ENCODE measurements at places on chromosomes 11 and 22. TPM values are rescaled to one million over a fixed set of nuclear protein-coding genes. Genes with fewer than 3 reads are reported as not detected.

The GPHA2 gene
- not detected for total RNA-seq

The MUC6 gene
- not detected for total RNA-seq

The PSMA1 gene
- 138 TPM for total RNA-seq

The PANX1 gene
- 12.9 TPM for total RNA-seq

The PLEKHA7 gene
- total RNA-seq, result 1.2 TPM

The CASP5 gene
- total RNA-seq, result 0.90 TPM

The SYNGR1 gene
- 57.0 TPM for total RNA-seq

GRCh38 chr11:117092951-117093590, 5.2 kb downstream of the SIK3 start:
- no peaks in the 10 kb centered on the region for H3K36me3 ChIP-seq
- no peak overlapping the region for H3K27ac ChIP-seq
- peaks cover 14% of the 10 kb centered on the region for H3K4me1 ChIP-seq
- DNase-seq, result no peak
- H3K4me3 ChIP-seq, result no peak overlapping the region

DNA sequence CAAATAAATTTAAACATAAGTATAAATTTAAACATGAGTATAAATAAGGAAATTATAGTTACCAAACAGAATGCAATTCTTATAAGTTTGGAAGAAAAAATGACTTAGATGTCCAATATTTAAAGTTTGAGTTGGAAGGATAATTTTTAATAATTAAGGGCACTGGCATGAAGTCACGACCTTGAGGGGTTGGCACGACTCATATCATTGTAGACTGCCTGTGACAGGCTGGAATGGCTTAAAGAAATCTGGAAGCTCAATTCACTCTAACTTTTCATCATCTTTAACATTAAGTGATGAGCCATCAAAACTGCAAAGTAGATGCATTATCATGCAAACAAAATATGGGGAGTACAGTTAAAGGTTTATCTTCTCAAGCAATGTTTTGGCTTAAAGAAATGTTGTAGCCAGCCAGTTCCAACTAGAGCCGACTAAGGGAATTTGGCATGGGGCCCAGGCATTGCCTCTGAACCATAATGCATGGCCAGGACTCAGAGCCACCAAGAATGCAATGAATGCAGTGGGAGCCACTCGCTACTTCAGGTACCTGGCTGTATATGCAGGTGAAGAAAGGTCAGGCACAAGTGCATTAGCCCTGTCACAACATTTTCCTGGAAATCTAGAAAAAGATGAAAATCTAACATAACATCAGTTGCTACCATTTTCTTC, 33.4 kb downstream of the PGR start:
- H3K27me3 ChIP-seq, result no peaks in the 10 kb centered on the region
- no peaks in the 10 kb centered on the region for H3K36me3 ChIP-seq
- no peak overlapping the region for H3K4me3 ChIP-seq

DNA sequence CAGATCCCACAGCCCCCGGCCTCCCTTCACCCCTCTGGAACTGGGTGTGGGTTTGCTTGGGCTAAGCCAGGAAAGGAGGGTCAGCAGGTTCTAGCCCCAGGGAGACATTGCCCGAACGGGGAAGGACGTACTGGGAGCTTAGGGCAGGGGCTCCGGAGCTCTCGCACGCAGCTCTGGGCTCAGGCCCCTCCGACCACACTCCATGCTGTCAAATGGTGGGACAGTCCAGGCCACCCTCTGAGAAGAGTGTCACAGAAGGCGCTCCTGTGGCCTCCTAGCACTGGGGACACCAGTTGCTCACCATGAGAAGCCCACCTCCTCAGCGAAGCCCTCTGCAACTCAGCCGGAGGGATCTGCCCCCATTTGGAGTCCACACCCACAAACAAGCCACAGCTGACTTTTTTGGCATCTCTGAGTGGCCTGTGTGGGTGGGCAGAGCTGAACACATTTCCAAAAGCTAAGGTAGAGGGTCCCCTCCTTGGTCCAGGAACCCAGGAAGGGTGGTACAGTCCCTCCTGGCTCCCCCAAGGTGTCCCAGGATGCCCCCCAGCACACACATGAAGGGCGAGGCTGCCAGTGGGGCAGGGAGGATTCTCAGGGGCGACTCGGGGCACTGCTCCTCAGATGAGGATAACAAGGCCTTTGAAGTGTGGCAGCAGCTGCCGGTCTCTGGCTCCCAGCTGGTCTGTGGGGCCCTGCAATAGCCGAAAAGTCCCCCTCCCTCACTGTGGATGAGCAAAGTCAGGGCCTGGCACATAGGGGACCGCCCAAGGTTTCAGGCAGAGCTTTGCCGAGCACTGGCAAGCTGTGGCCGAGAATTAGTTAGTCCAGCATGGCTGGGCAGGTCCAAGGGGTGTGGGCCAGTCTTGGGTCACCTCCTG, 13.0 kb upstream of the TEF start:
- H3K36me3 ChIP-seq, result no peaks in the 10 kb centered on the region
- H3K27ac ChIP-seq, result no peak overlapping the region
- no peaks in the 10 kb centered on the region for H3K27me3 ChIP-seq
- H3K4me3 ChIP-seq, result no peak overlapping the region

DNA sequence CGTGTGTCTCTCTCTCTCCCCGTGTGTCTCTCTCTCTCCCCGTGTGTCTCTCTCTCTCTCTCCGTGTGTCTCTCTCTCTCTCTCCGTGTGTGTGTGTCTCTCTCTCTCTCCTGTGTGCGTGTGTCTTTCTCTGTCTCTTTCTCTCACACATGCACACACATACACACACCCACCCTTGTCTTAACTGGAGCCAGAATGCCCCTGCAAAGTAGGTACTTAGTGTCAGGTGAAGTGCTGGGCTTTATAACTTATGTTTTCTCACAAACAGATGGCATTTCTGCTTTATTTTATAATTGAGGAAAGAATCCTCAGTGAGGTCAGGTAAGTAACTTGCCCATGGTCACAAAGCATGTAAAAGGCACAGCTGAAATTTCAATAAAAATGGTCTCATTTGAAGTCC, 106.0 kb downstream of the CSNK2A3 start:
- DNase-seq, result no peak
- no peaks in the 10 kb centered on the region for H3K27me3 ChIP-seq
- no peak overlapping the region for H3K4me3 ChIP-seq
- no peaks in the 10 kb centered on the region for H3K36me3 ChIP-seq
- H3K27ac ChIP-seq, result no peak overlapping the region

- H3K27ac ChIP-seq, result no peak overlapping the region
- H3K4me1 ChIP-seq, result peaks cover 9% of the 10 kb centered on the region
- H3K36me3 ChIP-seq, result no peaks in the 10 kb centered on the region
- H3K4me3 ChIP-seq, result no peak overlapping the region
- no peaks in the 10 kb centered on the region for H3K27me3 ChIP-seq
Observed at GRCh38 chr22:29860006-29860766, 22.1 kb upstream of the ASCC2 start.

GRCh38 chr11:130872102-130872501, 44.2 kb downstream of the SNX19 start:
- peak; percentile 33 for DNase-seq
- peaks cover 19% of the 10 kb centered on the region for H3K4me1 ChIP-seq
- H3K27me3 ChIP-seq, result no peaks in the 10 kb centered on the region
- H3K36me3 ChIP-seq, result peaks cover 28% of the 10 kb centered on the region
- H3K4me3 ChIP-seq, result no peak overlapping the region
- no peak overlapping the region for H3K27ac ChIP-seq

- H3K4me1 ChIP-seq, result no peaks in the 10 kb centered on the region
- no peak overlapping the region for H3K27ac ChIP-seq
- H3K36me3 ChIP-seq, result no peaks in the 10 kb centered on the region
- no peaks in the 10 kb centered on the region for H3K27me3 ChIP-seq
- H3K4me3 ChIP-seq, result no peak overlapping the region
Observed at GRCh38 chr11:122348659-122349409, 232.8 kb upstream of the BLID start.

- no peak overlapping the region for H3K4me3 ChIP-seq
- H3K4me1 ChIP-seq, result peaks cover 15% of the 10 kb centered on the region
- DNase-seq, result peak; percentile 87
- H3K27ac ChIP-seq, result no peak overlapping the region
Observed at GRCh38 chr11:8033305-8034105, 46.4 kb downstream of the EIF3F start.

DNA sequence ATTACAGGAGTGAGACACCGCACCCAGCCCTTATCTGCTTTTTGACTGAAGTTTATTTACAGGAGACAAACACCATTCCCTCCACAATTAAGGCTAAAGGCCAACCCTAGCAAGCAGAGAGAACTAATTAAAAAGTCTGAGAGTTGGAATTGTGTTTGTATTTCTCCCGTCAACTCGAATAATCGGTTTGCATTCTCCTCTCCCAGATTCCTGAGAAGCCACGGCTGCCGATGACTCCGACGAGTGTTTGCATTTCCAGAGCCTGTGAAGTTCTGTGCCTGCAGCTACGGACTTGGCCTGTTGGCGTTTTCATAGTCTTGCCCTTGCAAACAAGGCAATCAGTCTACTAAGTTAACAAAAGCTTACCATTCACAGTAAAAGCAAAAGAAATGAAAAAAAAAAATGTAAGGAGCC, 73.2 kb upstream of the NUP50 start:
- no peaks in the 10 kb centered on the region for H3K27me3 ChIP-seq
- H3K27ac ChIP-seq, result no peak overlapping the region
- no peak for DNase-seq
- H3K4me3 ChIP-seq, result no peak overlapping the region

DNA sequence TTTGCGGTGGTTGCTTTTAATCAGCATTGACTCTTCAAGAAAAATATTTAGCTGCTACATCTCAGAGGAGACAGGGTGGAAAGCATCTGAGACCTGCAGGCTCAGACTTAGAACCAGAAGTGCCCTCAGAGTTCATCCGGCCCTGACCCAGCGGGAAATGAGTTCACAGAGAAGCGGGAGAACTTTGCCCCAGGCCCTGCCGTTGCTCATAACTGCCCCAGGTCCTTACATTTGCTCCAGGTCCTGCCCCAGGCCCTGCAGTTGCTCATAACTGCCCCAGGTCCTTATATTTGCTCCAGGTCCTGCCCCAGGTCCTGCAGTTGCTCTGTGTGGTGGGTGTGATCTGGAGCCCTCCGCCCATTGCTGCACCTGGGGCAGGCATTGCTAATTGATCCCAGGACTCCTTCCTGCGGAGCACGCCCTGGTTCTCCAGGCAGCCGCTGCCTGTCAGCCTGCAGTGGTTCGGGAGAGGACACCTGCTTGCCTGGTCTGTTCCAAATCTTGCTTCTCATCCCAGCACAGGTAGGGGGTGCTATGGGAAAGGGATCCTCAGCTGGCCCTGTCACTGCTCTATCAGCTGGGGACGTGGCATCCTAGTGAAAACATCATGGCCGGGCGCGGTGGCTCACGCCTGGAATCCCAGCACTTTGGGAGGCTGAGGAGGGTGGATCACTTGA, 58.1 kb upstream of the PPP6R3 start:
- H3K36me3 ChIP-seq, result no peaks in the 10 kb centered on the region
- DNase-seq, result no peak
- no peaks in the 10 kb centered on the region for H3K27me3 ChIP-seq
- no peak overlapping the region for H3K27ac ChIP-seq

- peak overlapping the region; percentile 81 for H3K4me3 ChIP-seq
- H3K27me3 ChIP-seq, result no peaks in the 10 kb centered on the region
- no peak for DNase-seq
- peaks cover 5% of the 10 kb centered on the region for H3K4me1 ChIP-seq
Observed at GRCh38 chr11:121293288-121293594, 670 bp downstream of the SC5D start.

DNA sequence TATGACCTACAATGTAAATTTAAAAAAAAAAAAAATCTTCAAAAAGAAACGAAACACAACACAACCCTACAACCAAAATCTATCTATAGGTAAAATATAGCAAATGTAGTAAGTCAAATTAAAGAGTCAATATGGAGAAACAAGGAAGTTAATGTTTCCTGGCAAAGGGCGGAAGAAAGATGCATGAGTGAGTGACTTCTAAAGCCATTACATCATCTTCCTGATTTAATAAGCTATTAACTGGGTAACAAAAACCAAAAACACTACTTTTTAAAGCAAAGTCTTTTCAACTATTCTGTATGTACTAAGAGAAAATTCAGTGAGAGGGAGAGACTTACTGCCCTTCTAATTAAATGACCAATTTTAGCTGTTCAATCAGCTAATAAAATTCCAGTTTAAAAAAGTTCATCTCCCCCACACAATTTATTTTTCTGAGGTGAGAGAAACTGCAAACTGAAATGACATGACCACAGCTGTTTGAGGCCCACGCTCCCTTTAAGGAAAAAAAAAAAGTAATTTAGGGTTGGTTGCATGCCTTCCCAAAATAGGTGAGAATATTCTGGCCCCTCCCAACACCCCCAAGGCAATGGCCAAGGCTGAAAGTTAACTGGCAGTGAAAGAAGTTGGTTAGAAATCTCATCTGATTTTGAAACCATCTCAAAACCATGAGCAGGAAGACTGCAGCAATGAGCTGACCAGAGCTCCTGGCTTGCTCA, 5.9 kb downstream of the SF1 start:
- no peak overlapping the region for H3K27ac ChIP-seq
- no peaks in the 10 kb centered on the region for H3K27me3 ChIP-seq
- DNase-seq, result no peak

- no peaks in the 10 kb centered on the region for H3K4me1 ChIP-seq
- no peak overlapping the region for H3K27ac ChIP-seq
- no peak overlapping the region for H3K4me3 ChIP-seq
Observed at GRCh38 chr22:41787331-41787730, 13.1 kb upstream of the CCDC134 start.

DNA sequence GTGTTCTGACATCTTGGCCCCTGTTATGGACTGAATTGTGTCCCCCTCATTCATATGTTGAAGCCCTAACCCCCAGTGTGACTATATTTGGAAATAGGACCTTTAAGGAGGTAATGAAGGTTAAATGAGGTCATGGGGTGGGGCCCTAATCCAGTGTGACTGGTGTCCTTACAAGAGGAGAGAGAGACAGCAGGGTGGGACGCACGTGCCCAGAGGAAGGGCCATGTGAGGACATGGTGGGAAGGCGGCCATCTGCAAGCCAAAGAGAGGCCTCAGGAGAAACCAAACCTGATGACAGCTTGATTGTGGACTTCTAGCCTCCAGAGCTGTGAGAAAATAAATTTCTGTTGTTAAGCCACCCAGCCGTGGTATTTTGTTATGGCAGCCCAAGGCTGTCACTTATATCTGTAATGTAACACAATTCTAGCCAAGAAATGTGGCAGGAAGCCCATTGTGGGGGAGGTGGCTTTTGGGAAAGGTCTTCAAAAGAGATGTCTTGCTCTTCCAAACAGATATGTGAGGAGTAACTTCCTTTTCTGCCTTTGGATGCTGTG, 23.7 kb downstream of the SLC22A6 start:
- H3K4me1 ChIP-seq, result no peaks in the 10 kb centered on the region
- no peak overlapping the region for H3K4me3 ChIP-seq
- H3K27ac ChIP-seq, result no peak overlapping the region
- no peak for DNase-seq
- H3K27me3 ChIP-seq, result no peaks in the 10 kb centered on the region

- no peaks in the 10 kb centered on the region for H3K36me3 ChIP-seq
- no peak for DNase-seq
- no peaks in the 10 kb centered on the region for H3K27me3 ChIP-seq
- no peak overlapping the region for H3K4me3 ChIP-seq
- no peaks in the 10 kb centered on the region for H3K4me1 ChIP-seq
Observed at GRCh38 chr22:25795478-25795877, 53.5 kb downstream of the MYO18B start.

- no peak overlapping the region for H3K4me3 ChIP-seq
- no peaks in the 10 kb centered on the region for H3K4me1 ChIP-seq
- no peaks in the 10 kb centered on the region for H3K27me3 ChIP-seq
- no peak for DNase-seq
Observed at GRCh38 chr22:49355211-49355920, 472.3 kb downstream of the BRD1 start.

Data from adrenal gland (tissue), 19 donors.